CD4-positive, alpha-beta memory T cell (primary cell): ENCODE measurements at places on chromosomes 7 and 10. TPM values are rescaled to one million over a fixed set of nuclear protein-coding genes. Genes with fewer than 3 reads are reported as not detected.

Gene SPDYE16
- 1.1 TPM for total RNA-seq

- DNase-seq: no peak
Observed at GRCh38 chr10:97450828-97451227, 4.9 kb downstream of the ZDHHC16 start.

- no peak for DNase-seq
Observed at GRCh38 chr7:116632384-116632783, 39.6 kb upstream of the MET start.

- DNase-seq: no peak
Observed at GRCh38 chr7:24974026-24974832, 5.7 kb downstream of the OSBPL3 start.

DNA sequence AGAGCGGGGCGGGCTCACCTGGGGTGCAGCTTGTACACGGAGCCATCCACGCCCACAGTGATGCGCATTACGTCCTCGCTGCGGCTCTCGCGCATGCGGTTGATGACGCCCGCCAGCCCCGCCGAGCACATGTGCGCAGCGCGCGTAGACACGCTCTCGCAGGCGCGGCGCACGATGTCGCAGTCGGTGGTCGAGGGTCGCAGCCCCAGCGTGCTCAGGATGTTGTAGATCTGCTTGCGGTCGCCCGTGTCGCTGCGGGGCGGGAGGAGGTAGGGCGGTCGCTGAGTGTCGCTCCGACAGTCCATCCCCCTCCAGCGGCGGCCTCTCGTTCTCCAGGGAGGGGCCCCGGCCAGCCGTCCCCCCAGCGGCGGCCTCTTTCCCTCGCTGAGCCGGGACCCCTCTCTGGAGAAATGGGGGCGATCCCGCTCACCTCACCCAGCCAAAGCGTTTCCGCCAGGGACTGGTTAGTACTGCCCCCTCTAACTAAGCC, 4.4 kb upstream of the MYL7 start:
- DNase-seq: peak; percentile 69

GRCh38 chr7:85177316-85177715, 9.5 kb downstream of the SEMA3D start:
- DNase-seq: no peak
